ENCODE measurements at places on chromosomes 1 and 21.

DNA sequence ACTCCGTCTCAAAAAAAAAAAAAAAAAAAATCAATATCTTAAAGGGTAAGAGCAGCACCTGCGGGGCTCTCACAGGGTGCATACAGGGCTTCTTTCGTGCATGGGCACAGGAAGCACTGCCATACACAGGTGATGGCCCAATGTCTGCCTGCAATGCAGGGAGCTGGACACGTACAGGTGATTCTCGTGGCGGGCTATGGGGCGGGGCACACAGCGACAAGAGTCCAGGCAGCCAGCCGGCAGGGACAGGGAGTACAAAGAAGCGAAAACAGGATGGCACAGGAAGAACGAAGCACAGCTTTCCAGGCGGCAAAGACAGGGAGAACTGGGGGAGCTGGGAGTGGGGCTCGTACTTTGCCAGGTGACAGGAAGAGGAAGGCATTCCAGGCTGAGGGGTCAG lies 1.6 kb downstream of the KIF17 start:
- no peak for DNase-seq

- no peak for DNase-seq
These were observed 30.5 kb downstream of the CCDC185 start for GRCh38 chr1:223423641-223424233.

GRCh38 chr1:233230011-233230410 lies 65.5 kb downstream of the PCNX2 start:
- DNase-seq: no peak

DNA sequence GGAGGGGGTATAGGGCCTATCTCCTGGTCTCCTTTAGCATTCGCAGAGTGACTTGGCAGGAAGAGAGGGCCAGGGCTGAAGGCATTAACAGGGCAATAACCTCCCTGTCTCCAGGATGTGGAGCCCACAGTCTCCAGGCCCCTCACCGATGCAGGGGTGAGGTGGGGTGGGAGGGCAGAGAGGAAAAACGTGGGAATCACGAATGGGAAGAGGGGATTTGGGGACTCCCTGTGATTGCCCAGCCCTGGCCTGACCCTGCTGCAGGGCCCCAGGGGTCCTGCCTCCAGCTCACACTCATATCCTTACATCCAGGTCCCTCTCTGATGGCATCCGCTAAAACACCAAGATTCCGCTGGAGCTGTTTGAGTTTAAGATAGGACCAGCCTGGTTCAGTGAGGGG lies 14.6 kb downstream of the TFAP2E start:
- DNase-seq: no peak

GRCh38 chr1:116737020-116737854 lies 17.0 kb upstream of the CD2 start:
- DNase-seq: peak; percentile 83

GRCh38 chr1:15693371-15693770 lies 9.3 kb downstream of the PLEKHM2 start:
- DNase-seq: no peak

GRCh38 chr1:75632350-75632949 lies 21.5 kb upstream of the SLC44A5 start:
- no peak for DNase-seq

DNA sequence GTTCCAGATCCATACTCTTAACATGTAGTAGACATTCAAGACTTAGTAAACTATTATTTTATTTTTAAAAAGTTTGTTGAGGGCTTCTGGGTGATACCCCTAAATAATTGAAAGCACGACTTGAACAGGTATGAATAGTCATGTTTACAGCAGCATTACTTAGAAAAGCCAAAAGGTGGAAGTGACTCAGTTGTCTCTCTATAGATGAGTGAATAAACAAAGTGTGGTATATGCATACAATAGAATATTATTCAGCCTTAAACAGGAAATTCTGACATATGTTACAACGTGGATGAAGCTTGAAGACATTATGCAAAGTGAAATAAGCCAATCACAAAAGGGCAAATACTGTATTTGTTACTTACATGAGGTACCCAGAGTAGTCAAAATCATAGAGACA lies 26.5 kb downstream of the TSNAX start:
- DNase-seq: no peak

DNA sequence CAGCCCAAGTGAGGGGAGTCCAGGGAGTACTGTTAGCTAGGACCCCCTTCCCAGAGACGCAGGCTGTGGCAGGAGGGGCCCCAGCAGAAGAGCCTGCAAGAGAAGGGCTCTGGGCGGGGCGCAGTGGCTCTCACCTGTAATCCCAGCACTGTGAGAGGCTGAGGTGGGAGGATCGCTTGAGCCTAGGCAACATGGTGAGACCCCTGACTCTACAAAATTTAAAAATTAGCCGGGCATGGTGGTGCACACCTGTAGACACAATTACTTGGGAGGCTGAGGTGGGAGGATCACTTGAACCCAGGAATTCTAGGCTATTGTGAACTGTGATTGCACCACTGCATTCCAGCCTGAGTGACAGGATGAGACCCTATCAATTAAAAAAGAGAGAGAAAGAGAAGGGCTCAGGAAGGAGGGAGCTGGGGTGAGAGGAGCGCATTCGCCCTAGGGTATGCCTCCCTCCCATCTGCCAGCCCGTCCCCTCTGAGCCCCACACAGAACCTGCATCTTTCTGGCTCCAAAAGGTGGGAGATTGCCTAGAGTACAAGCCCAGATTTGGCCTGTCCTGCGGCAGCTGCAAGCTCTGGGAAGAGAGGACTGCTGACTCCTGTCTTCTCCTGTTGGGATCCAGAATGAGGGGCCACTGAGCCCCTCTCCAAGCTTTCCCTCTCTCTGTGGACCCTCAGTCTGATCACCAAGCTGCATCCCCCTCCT lies 3.6 kb downstream of the KCNQ4 start:
- DNase-seq: no peak

GRCh38 chr1:6249739-6250689 lies 6.0 kb downstream of the HES3 start:
- no peak for DNase-seq

DNA sequence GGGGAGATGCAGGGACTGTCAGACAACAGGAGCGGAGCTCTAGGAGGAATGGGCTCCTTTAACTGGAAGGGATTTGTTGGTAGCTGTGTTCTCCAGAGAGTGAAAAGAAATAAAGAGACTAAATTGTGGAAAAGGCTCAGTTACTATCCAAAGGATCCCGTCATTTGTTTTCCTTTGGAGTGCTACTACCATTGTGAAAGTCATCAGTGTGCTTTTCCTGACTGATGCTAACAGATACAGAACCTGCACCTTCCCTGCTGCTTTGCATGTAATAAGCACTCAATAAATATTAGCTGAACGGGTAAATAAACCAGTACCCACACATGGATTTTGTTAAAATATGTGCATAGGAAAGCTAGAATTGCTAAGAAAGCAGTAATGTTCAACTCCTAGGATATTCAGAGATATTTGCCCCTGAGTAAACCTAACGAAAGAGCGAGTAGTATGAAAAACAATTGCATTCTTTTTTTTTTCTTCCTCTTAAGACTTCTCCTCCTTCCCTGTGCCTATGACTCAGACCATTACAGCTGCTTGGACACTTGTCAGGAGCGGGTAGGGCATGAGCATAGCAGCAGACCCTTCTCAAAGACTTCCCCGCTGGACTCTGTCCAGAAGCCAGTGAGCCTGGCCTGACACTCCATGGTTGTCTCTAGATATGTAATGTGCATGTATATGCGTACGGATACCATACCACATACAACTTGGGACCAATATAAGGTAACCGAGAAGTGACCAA lies 41.7 kb downstream of the PTGFRN start:
- no peak for DNase-seq

DNA sequence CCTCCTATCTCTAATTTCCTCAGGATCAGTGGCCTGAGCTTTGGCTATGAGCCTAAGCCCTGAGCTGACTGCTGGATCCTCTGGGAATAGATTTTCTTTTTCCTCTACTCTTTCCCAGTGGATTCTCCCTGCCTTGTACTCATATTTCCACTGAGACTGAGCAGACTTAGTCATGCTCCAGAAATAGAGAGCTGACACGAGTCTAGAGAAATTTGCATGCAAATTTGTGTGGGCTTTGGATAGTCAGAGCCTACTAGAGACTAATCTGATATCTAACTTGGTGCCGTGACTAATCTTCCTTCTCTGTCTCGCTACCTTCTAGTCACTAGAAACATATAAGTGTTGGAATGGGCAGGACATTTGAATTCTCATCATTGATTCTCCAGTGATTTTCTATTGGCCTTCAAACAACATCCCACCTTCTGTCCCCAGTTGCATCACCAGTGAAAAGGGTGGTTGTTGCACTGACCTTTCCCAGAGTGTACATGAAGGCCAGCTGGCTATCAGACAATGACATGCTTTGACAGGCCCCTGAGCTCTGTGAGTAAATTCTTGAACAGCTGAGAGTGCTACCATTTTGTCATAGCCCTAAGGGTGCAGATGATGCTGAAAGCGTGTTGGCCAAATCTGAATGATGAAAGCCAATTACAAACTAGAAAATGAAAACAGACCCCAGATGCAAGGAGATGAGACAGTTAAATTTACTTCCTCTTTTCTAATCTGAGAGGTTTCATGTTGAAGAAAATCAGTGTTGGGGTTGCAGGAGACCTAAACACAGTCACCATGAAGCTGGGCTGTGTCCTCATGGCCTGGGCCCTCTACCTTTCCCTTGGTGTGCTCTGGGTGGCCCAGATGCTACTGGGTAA lies at the start of gene FCRLA:
FCRLA (plus strand) TSS at position 748 of the 866 bp plus-strand sequence; CDS start at position 784, 36 bp downstream.
- no peak for DNase-seq

GRCh38 chr1:85366391-85367170 lies 90.1 kb upstream of the BCL10 start:
- DNase-seq: no peak

DNA sequence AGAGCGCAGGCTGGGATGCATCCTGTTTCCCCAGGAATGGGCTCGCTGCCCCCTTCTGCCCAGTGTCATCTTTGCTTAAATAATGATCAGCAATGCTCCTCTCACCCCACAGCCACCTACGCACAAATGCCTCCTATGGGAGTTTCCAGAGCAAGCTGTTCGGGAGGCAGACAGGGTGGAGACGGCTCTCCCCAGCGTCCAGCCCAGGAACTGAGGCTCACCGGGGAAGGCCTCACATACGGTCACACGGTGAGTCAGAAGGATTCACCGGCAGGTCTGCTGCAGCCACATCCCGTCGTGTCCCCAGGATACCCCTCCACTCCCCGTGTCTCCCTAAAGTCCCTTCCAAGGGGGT lies 40.3 kb upstream of the RUNX3 start:
- DNase-seq: no peak

GRCh38 chr1:183022202-183023145 lies 746 bp upstream of the LAMC1 start:
- peak; percentile 19 for DNase-seq

DNA sequence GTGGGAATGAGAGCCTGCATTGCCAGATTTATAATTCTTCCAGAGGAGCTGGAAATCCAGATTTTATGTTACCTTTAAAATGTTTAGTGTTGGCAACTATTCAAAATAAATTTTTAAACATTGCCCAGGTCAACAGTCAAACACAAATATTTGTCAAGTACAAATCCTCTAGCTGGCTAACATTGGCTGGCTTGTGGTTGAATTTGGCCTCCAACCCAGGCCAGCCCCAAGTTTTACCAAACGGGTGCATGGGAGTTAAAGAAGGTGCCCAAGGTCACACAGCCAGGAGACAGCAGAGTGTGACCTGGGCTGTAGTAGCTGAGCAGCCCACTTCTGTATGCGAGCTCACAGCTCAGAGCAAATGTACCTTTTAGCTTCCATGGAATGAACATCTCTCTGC lies 240.6 kb downstream of the DSCAM start:
- DNase-seq: no peak

DNA sequence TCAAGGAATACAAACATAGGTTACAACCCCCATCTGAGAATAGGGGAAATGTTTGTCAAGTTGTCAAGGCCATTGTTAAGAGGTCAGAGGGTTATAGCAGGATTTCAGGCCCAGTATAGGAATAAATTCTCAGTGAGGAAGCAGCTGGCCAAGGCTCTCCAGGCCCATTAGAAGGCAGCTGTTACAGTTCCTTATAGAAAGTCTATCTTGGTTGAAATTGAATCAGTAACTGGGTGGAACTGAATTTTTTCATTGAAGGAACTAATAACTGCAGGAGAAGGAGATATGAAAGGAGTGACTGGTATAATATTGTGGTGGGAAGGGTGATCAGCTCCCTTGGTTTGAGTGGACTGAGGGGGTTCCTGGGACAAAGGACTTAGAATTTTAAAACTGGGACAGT lies 134.1 kb downstream of the CYYR1 start:
- no peak for DNase-seq

- no peak for DNase-seq
These were observed 15.1 kb upstream of the RBM8A start for GRCh38 chr1:145942405-145942804.

GRCh38 chr1:119784191-119784781 lies 15.6 kb upstream of the HMGCS2 start:
- DNase-seq: no peak

GRCh38 chr1:203039609-203040512 lies 13.6 kb downstream of the PPFIA4 start:
- DNase-seq: no peak

DNA sequence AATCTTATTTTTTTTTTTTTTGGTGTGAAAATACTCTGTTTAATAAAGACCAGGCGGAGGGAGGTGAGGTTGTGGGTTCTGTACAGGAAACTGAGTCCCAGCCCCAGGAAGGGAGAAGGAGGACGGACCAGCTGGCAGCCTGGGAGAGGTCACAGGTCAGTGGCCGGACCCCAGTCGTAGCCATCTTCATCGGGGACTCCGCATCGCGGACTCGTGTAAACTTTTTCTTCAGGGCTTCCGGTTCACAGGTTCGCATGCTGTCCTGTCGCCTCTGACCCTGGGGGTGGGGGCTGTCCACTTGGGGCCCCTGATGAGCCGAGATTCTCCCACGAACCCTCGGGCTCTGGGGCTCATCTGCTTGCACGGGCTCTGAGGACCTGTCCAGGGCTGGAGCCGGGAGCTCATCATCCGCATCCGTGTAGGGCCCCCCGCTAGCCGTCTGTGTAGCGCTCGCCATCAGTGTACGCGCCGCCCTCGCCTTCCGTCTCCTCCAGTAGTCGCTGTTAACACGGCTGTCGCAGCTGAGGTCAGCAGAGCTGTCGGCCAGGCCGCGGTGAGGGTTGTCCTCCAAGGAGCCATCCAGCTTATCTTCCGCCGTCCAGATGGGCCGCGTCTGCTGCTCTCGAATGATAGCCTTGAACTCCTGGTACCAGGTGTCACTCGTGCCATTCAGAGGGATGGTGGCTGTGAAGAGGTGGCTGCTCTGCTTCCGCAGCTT lies 975.7 kb upstream of the PRMT6 start:
- no peak for DNase-seq

DNA sequence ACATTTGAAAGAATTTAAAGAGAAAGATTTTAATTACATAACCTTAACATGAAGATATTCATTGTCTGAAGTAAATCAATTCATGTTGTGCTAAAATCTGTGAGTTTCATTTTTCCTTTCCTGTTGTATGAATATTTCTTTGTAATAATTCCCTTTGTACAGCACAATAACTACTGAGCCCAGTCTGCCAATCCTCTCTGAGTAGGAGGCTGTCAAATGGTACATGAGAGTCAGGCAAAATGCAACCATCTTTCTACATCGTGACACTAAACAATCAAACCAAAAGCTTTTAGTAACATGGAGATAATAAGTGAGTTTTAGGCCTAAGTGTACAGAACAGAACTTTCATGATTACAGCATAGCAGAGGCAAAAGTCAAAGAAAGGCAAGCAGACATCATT lies 165.5 kb downstream of the PLPPR4 start:
- DNase-seq: no peak
